Activated CD4-positive, alpha-beta T cell treated with anti-CD3 and anti-CD28 coated beads, Interleukin-2, amount 50 U/mL, for 1 hour (primary cell): ENCODE measurements at places on chromosomes 1 and 21.

DNA sequence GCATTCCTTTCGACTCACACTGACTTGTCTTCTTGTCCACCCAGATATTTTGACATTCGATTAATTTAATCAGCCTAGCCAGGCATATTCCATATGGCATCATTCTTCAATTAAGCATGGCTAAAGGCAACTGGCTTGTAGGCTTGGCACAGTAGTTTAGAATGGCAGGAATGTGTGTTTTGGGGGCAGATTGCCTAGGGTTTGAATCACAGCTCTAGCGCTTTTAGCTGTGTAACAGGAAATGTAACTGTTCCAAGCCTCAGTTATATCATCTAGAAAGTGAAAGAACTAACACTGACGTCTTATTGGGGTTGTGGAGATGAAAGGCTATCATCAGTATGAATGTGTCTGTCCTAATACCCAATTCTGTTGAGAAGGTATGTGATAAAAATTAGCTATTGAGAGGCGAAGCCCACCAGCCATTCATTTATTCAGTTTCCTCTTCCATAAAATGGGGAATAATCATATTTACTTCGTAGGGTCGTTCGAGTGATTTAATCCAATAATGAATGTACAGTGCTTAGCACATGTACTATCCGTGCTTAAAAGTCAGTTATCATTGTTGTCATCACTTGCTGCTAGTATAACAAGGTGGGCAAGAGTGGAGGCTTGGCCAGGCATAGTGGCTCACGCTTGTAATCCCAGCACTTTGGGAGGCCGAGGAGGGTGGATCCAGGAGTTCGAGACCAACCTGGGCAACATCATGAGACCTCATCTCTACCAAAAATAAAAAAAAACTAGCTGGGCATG lies 41.6 kb upstream of the GRHL3 start:
- no peak for DNase-seq

- DNase-seq: peak; percentile 25
Observed at GRCh38 chr1:228082918-228083870, 686 bp downstream of the ARF1 start.

DNA sequence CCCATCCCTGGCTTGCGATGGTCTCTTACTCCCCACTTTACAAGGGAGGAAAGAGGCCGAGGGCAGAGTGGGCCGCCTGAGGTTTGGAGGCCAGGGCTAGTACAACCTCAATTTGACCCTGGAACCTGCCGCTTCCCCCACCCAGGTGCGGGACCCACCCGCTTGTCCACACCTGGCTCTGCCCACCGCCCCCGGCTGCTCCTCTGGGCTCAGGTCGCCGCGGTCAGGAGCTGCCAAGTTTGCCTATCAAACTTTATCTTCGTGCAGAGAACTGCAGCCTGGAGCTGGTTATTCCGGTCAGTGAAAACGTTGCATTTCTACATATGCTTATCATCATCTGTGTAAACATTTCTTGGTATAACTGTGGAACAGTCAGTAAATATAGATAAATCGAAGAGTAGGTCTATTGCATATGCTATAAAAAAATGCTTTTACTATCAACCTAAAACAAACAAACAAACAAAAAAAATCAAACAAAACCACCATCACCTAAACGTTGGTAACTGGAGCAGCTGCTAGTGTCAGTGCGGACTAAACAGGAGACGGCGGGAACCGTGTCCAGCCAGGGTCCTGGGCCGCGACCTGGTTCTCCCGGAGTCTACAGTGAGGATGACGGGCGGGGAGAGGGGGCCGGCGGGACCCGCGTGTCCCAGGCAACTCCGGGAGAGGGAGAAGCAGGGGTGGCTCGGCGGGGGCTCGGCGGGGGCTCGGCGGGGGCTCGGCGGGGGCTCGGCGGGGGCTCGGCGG lies 906 bp upstream of the ADARB1 start:
- DNase-seq: no peak

GRCh38 chr21:40018871-40019475 lies 151.7 kb downstream of the PCP4 start:
- DNase-seq: no peak

GRCh38 chr1:9186082-9186859 lies 48.3 kb upstream of the H6PD start:
- DNase-seq: no peak

DNA sequence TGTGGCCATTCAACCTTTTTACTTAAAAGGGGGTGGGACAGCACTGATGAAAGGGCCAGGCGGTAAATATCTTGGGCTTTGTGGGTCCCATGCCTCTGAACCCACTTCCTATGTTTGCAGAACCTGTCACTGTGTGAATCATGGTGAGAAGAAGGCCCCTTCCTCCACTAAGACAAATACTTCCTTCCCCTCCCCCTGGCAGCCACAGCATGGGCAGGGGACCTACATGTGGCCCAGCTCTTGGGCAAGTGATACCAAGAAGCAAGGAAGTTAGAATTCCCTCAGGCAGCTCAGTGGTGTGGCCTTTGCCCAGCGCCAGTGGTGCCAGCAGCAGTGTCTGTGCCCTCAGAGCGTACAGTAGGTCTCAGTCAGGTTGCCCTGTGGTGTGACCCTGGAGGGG lies 168.6 kb downstream of the TRIM33 start:
- DNase-seq: peak; percentile 5

DNA sequence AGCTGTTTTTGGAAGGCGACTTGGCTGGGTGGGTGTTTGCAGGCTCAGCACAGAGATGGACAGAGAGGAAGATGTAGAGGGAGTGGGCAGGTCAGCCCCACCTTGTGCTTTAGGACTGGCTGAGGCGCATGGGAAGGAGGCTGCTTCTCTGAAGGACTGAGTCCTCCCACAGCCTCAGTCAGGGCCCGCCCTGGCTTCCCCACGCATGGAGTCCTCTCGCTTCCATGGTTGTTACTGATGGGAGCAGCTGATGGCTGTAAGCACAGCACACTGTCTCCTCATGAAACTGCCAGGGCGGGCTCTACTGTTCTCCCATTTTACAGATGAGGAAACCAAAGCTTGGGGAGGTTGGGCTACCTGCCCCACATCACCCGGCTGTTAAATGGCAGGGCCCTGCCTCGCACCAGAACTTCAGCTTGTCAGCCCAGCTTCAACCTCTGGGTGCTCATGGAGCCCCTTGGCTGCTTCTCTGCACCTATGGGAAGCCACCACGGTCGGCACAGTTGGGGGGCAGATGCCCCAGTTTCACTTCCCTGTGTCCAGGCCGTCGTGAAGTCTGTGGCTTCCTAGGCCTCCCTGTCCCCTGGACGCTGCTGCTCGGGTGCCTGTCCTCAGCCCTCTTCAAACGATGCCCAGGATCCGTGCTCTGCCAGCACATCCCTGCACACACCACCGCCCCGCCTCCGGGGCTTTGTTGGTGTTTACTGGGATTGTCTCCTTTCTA lies 2.4 kb downstream of the TMEM201 start:
- DNase-seq: no peak

DNA sequence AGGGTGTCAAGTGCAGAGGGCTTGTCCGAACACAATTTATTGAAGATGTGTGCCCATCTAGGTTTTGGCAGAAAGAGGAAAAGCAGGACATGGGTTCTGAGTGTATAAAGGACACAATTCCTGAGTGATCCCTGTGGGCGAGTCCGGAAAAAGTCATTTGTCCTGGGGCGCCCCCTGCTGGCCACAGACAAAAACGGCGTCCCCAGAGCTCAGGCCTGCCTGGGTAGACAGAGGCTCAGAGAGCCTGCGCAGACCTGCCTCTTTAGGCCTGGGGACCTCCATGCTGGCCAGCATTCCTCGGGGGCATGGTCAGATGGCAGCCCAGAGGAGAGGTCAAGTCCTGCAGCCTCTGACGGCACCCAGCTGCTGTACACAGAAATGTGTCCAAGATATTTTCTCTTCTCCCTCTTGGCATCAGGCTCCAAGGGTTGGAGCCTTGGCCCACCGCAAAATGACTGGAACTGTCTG lies 65.5 kb upstream of the LRP8 start:
- peak; percentile 67 for DNase-seq

GRCh38 chr1:98546319-98546718 lies 115.2 kb upstream of the SNX7 start:
- DNase-seq: no peak

DNA sequence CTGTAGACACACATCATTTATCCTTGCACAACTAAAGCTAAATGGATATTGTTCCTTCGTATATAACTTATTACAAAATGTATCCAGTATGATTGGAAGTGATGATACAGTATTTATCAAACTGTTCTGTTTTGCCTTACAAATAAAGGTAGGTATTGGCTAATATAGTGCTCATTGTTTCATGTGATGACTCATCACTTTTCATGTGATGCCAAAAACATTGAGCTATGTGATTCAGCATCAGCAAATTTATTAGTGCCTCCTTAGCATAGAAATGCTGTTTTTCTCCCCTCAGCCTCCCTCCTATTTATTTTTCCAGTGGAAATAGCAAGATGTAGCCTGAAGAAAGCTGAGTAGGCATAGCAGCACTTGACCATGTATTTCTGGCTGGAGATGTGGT lies 228.6 kb upstream of the LYPLAL1 start:
- no peak for DNase-seq

GRCh38 chr1:67651031-67651430 lies 34.0 kb upstream of the GADD45A start:
- no peak for DNase-seq
